Amygdala (tissue), 56 donors: ENCODE measurements at places on chromosomes 5 and 9.

- DNase-seq, result no peak
These were observed 16.2 kb downstream of the ROPN1L start for GRCh38 chr5:10457682-10458574.

- no peak for DNase-seq
These were observed 19.1 kb upstream of the TRIO start for GRCh38 chr5:14123974-14124482.

- no peak for DNase-seq
These were observed 94.0 kb downstream of the ZNF608 start for GRCh38 chr5:124652514-124652819.

DNA sequence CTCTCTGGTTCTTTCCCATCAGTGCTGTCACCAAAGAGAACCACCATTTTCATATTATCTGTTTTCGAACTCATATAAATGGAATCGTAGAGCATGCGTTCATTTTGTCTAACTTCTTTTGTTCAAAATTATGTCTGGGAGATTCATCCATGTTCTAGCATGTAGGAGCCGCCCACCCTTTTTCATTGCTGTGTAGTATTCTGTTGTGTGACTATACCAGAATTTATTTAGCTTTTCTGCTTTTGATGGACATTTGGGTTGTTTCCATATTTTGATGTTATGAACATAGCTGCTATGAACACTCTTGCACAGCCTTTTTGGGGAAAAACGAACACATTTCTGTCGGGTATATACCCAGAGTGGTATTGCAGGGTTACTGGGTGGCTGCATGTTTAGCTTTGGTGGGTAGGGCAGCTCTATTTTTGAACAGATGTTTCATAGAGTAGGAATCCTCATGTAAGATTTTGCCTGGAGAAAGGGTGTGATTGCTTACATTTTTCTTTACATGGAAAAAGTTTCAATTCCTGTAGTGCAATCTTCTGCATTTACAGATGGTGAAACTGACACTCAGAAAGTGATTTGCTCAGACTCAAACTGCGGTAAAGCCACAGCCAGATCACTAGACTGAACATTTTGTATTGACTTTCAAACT is 100.2 kb upstream of the IL12B start:
- DNase-seq, result no peak

DNA sequence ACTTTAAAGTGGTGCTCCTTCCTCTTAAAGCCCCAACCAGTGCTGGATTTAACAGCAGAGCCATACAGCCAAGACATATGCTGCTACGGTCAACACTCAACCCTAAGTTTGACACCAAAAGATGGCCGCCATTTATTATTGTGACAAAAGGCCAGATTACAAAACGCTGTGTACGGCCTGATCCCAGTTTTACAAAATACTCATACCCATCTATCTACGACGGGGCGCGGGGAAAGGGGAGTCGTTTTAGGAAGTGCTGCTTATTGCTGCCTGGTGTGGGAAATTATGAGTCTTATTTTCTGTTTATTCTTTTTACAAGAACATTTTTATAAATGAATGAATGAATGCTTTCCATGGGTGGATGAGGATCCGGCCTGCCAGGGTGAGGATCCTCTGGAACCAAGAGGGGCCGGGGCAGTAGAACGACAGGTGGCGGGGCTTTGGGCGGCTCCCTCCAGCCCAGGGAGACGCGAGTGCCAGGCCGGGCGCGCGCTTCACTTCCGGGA is 457 bp upstream of the IDNK start:
- no peak for DNase-seq

DNA sequence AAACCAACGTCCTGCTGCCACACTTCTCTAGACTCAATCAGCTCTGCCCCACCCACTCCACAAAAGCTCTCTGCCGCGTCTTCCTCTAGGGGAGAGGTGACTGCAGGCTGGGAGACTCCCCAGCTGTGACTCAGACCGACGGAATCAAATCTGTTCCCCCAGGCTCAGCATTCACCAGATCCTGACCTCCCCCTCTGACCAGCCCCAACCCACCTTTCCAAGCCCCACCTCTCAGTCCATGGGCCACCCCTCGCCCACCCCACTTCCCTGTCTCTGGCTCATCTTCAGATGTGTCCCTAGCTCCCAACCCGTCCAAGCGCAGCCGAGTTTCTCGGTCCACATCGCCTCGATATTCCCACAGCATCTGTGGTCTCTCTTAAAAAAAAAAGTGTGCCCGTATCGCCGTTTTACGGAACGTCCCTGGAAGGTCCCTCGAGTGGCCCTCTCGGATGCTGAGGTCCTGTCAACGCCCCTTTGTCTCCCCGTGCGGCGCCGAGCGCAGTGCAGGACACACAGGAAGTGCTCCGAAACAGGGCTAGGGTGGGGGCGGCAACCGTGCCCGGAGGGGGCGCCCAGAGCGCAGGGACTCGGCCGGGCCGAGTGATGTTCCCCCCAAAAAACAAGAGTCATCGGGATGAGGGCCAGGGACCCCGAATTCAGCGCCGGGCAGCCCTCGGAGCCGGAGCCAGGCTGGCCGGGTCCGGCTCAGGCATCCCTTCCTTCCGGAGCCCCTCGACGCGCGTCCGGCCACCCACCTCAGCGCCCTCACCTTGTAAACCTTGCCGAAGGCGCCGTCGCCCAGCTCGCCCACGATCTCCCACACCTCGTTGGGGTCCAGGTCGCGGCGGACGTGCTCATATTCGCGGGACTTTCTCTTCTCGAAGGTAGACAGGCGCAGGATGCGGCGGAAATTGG is 649 bp downstream of the STK10 start:
- DNase-seq, result no peak

- no peak for DNase-seq
These were observed 65.4 kb upstream of the IRX1 start for GRCh38 chr5:3530251-3530650.

GRCh38 chr5:174412374-174412773 is 312.0 kb upstream of the MSX2 start:
- no peak for DNase-seq

DNA sequence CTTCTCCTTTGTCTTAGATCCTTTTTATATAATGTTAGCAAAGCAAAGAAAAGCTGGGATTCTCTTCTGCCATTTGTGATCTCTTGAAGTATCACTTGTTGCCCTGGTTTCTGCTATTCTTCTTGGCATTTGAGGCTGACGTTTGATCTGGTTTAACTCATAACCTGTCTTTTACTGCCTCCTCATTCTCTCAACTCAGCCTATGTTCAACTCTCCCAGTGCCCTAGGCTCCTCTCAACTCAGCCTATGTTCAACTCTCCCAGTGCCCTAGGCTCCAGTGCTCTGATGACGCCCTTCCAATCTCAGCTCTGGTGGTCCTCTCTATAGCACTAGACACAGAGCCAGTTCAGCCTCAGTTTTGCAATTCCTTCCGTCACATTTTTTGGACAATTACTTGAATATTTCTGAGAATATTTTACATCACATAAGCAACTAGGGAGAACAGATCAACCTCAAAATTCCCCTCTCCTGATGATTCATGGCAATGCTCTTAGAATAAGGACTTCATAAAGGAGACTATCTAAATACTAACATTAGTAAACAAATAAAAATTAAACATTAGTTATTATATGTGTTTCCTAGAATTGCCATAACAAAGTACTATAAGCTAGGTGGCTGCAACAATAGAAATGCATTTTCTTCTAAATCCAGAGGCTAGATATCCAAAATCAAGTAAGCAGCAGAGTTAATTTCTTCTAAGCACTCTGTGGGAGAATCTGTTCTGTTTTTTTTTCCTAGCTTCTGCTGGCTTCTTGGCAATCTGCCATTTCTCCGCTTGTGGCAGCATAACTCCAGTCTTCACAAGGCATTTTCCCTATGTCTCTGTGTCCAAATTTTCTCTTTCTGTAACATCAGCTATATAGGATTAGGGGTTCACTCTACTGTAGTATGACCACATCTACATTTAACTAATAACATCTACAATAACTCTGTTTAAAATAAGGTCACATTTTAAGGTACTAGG is 662.1 kb upstream of the FTMT start:
- DNase-seq, result peak; percentile 34

GRCh38 chr5:392431-392988 is 50.5 kb upstream of the EXOC3 start:
- no peak for DNase-seq

GRCh38 chr5:141326088-141326854 is 4.0 kb upstream of the PCDHGA1 start:
- DNase-seq, result no peak

DNA sequence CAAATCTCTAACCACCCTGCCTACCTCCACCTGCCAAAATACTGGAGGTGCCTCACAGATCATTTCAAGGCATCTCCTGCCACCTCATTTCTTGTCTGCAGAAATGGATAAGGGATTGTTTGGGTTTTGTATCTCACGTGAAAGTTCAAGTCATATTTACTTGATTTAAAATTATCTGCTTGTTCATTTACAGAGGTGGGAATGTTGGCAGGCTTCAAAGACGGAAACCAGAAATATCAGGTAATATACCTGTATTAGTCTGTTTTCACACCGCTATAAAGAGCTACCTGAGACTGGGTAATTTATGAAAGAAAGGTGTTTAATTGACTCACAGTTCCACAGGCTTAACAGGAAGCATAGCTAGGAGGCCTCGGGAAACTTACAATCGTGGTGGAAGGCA is 85.4 kb downstream of the CAAP1 start:
- DNase-seq, result no peak

DNA sequence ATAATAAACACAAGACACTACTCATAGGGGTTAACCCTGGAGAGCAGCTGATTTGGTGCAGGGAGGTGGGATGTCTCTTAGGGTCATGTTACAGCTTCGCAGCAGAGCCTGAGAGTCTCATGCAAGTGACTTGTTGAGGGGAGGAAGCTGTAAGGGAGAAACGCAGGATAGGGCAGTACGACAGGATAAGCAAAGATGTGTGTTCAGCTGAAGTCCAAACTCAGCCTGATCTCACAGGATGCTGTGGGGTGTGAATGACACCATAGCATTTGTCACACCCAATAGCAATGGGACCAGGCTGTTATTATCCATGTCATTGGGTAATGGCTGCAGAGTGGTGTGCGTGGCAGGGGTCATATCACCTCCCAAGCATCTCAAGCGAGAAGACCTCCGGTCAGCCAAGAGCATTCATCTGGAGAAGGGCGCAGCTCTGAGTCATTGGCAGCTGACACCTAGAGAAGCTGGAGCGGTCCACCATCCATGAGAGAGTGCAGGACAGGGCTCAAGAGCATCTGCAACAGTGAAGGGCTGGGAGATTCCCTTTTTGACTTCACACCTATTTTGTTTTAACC is 49.2 kb upstream of the RPL26L1 start:
- DNase-seq, result no peak

- no peak for DNase-seq
These were observed 49.9 kb upstream of the PPP2CA start for GRCh38 chr5:134275822-134276221.

DNA sequence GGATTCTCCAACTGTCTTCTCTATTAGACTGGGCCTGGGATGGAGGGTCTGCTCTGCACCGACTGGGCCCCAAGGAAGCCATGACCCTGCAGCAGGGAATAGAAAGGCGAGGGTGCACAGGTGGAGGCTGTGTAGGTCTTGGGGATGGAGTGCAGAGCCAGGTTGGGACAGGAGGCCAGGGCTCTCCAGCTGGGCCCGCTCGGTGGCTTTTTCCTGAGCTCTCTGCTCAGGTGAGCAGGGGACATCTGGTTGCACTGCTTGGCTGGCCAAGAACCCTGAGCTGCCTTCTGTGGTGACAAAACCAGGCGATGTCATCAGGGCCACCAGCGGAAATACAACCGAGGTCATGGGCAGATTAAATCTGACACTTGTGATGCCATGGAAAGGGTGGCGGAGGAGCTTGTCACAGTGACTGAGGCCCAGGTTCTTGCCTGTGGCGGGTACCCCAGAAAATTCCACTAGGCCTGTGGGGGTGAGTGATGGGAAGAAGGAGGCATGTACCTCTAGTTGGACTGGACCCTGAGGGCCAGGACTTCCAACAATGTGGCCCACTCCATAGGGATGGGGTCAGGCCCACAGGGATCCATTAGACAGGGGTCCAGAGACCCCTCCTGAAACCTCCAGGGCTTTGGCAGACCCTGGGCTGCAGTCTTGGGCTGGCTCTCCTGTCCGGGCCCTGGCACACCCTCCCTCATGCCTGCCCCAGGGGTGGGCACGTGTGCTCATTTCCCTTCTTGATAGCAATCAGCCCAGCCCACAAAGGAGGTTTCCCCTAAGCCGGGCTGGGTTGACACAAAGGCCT is 4.4 kb upstream of the IL3 start:
- DNase-seq, result no peak

- no peak for DNase-seq
These were observed 454.6 kb upstream of the TUSC1 start for GRCh38 chr9:26132746-26133312.

- DNase-seq, result no peak
These were observed 548 bp downstream of the TERT start for GRCh38 chr5:1294206-1294834.

- no peak for DNase-seq
These were observed 145.9 kb downstream of the GAPVD1 start for GRCh38 chr9:125407432-125407973.

DNA sequence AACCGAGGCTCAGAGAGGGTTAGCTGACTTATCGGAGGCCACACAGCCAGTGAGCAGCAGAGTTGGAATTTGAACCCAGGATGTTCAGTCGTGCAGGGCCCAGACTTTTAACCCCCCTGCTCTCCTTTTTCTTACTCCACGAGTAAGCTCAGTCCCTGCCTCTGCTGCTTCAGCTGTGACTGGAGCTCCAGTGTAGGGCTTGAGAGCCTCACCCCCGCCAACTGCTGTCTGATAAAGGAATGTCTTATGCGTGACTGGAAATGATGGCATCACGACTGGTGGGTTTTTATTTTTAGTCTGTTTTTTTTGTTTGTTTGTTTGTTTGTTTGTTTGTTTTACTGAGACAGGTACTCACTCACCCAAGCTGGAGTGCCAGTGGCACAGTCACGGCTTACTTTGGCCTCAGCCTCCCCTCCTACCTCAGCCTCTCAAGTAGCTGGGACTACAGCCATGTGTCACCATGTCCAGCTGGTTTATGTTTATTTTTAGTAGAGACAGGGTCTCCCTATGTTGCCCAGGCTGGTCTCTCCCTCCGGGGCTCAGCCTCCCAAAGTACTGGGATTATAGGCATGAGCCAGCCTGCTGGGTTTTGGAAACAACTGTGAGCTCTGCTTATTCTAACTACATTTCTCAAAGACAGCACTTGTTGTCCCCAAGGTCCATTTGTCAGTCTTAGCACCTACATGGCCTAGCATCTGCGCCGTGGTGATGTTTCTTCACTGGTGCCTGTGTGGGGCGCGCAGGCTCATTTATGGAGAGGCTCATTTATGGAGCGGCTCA is 52.5 kb upstream of the NCS1 start:
- no peak for DNase-seq

DNA sequence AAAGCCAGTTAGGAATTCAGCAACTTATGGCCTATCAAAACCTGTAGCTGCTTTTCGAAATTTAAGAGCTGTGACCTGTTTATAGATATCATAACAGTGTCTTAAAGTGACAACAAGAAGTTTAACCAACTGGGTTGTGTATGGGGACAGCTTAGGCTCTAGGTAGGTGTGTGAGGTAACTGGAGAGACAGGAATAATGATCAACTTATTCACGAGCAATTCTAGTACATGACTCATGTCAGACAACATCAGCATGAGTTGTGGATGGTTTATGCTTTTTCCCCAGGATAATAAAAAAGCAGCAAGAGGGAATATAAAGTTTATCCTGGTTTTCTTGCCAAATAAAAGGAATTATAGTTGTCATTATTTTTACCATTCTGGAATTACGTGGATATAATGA is 88.6 kb downstream of the GDNF start:
- DNase-seq, result no peak
